ENCODE measurements at places on chromosomes 5 and 9.

- DNase-seq, result no peak
These were observed 223.5 kb upstream of the DAB2 start for GRCh38 chr5:39648085-39648847.

DNA sequence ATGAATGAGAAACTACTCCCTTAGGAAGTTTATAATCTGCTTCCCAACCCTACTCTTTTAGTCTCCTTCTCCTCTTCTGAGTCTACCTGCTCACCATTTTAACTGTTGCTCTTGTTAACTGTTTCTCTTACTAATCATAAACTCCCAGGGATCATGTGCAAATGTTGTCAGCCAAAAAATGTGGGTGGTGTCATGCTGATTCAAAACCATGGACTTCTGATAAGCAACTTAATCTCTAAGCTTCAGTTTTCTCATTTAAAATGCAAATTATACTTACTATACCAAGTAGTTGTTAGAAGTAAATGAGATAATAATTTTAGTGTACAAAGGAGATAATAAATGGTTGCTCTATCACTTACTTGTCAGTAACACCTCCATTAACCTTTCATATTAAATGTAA lies 45.9 kb upstream of the TLX3 start:
- DNase-seq, result no peak

GRCh38 chr5:107796797-107797196 lies 126.1 kb upstream of the EFNA5 start:
- no peak for DNase-seq

GRCh38 chr9:97749928-97750327 lies 52.8 kb upstream of the XPA start:
- DNase-seq, result no peak

DNA sequence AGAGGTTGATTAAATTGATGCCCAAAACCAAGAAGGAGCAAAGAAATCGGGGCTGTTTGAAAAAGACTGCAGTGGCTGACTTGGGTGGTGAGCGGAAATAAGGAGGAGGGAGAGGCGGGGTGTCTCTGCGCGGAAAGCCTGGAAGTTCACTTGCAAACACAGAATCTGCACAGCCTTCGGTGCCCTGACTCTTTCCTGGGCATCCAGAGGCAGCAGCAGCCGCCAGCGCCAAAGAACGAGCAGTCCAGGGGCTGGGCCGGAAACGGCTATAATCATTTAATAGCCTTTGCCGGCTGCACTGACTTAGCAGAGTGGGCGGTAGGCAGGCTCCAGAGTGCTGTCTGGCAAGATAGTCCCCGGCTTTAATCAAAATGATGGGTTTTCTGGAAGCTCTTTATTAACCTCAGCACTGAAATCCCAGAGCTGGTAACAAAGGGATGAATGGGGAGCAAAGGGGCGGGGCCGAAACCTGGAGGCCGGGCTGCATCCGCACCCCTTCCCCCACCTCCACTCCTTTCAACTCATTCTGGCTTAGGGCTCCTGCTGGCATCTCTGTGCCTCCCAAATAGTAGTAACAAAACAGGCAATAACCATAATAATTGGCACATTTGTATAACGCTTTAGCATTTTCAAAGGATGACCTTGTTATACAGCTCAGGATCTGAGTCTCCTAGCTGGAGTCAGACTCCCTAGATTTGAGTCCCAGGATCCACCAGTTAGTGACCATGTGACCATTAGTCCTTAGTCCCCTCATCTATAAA lies 35.7 kb downstream of the PCDHAC2 start:
- no peak for DNase-seq

GRCh38 chr5:321230-321725 lies at the start of gene AHRR:
TSS of gene AHRR (plus strand) at chr5:321714. CDS start at chr5:343903, 22,189 bp downstream.
- DNase-seq, result no peak

- DNase-seq, result no peak
These were observed 37.4 kb upstream of the SSBP2 start for GRCh38 chr5:81788329-81788728.

GRCh38 chr5:123438902-123439301 lies 15.7 kb upstream of the CEP120 start:
- no peak for DNase-seq

DNA sequence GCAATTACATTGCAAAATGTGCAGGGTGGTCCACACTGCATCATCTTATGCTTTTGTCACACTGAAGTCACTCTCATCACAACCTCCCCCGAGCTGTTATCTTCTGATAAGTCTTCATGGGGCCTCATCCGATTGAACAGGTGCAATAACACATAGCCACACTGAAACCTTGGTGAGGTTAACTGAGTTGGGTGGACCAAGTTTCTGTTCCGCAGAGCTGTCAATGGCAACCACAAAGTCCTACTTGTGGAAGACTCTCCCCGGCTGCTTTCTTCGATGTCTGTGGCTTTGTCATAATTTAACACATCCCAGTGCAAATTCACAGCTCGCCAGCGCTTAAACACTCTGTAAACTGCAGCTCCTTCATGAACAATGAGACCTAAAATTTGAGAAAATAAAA lies 112.2 kb downstream of the MARCHF11 start:
- DNase-seq, result no peak

DNA sequence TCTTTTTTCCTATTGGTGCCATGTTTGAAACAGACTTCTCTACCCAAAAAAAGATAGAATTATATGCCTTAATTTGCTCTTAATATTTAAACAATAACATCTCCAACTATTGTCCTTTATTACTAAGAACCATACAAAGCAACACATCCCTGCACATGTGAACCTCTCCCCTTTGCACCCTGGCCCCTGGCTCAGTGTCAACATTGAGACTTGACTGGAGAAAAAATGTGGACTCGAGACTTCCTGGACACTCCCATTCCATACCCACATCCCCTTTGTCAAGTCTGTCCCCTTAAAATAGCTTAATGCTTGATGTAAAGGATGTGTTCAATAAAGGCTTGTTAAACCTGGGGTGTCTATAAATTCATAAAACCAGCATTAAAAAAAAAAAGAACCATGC lies 53.2 kb downstream of the TTC39B start:
- DNase-seq, result no peak

DNA sequence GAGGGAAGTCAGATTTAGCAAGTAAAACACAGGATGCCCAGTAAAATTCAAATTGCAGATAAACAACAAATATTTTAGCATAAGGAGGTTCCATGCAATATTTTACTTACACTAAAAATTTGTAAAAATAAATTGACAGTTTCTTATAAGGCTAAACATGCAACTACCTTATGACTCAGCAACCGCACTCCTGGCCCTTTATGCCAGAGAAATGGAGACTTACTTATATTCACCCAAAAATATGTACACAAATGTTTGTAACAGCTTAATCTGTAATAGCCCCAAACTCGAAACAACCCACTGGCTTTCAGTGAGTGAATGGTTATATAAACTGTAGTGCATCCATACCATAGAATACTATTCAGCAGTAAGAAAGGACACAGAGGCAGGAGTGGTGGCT lies 28.6 kb upstream of the TRIM14 start:
- no peak for DNase-seq

DNA sequence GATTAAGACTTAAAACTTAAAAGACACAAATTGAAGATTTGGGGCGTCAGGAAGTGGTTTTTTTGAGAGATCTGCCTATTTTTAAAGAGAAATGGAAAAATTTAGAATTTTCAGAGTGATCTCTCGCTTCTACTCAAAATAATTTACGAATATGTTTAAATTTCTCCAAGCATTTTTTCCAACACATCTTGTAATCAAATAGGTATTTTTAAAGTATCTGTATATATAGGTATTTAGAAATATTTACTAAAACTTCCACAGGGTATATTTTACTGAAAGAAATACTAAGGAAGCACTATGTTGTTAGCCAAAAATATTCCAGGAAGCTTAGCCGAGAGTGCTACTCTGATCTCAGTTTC lies 9.8 kb upstream of the PCDHB1 start:
- no peak for DNase-seq

GRCh38 chr9:673966-674526 lies 167.5 kb upstream of the DMRT1 start:
- no peak for DNase-seq

DNA sequence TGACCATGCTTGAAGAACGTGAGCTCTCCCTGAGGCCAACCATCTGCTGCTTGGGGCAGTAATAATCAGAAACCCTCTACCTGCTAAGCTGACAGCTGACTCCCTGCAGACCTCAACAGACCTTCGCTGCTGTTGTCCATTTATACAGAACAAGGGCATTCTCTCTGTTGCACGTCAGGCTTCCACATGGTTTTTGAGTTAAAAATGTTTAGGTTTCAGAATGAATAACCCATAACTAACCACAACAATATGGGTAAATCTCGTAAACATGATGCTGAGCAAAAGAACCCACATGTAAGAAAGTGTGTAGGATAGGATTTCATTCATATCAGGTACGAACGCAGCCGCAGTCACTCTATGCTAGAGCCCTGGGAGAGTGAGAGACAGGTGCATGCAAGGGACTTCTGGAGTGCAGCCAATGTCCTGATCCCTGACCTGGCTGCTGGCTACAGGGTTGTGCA lies 348.5 kb downstream of the MED10 start:
- no peak for DNase-seq

- DNase-seq, result no peak
These were observed 48.7 kb downstream of the FBXW11 start for GRCh38 chr5:171957591-171958251.

- no peak for DNase-seq
These were observed 19.4 kb downstream of the TARS1 start for GRCh38 chr5:33460210-33460609.

DNA sequence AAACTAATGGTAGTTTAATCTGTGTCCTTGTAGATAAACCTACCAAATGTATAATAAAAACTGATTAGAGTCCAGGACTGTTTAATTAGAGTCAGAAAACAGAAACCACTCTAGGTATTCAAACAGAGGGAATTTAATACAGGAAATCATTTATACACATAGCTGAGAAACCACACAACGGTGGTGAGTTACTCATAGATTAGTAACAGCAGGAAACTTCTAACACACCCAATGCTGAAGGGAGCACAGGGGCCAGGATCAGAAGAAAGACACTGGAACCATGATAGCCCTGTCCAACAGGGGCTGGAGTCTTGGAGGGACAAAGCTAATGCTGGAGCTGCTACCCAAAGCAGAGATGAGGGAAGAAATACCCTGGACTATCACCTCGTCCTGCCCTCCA lies 321.0 kb downstream of the ACTL7B start:
- no peak for DNase-seq

GRCh38 chr5:169350759-169351240 lies 49.9 kb upstream of the SLIT3 start:
- DNase-seq, result peak; percentile 8

GRCh38 chr5:157252711-157253465 lies 13.0 kb upstream of the CYFIP2 start:
- DNase-seq, result no peak

GRCh38 chr9:113463418-113464285 lies at the start of gene RGS3:
TSS of gene RGS3 (plus strand) at chr9:113463727. CDS start at chr9:113463803, 76 bp downstream.
- DNase-seq, result peak; percentile 83

GRCh38 chr5:150641006-150641570 lies 628 bp downstream of the SYNPO start:
- peak; percentile 49 for DNase-seq

- no peak for DNase-seq
These were observed 16.7 kb upstream of the TRPC7 start for GRCh38 chr5:136382071-136382470.

DNA sequence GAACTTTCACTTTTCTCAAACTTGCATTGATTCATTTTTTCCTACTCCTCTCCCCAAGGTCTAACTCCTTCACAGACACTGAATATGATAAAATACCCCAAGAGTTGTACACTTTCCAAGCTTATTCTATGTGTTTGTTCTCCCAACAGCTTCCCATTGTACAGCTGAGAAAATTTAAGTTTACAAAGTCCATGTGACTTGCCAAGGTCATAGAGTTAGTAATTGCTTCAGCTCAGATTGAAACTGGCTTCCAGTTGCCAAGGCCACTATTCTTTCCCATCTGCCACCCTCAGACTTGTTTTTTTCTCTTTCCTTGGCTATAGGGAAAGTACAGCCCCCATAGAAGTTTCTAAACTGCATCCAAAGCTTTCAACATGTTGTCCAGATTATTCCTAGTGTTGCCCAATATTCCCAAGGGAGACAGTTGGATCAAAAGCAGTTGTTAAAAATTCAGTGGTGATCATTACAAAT lies 34.8 kb downstream of the TNFSF8 start:
- no peak for DNase-seq

DNA sequence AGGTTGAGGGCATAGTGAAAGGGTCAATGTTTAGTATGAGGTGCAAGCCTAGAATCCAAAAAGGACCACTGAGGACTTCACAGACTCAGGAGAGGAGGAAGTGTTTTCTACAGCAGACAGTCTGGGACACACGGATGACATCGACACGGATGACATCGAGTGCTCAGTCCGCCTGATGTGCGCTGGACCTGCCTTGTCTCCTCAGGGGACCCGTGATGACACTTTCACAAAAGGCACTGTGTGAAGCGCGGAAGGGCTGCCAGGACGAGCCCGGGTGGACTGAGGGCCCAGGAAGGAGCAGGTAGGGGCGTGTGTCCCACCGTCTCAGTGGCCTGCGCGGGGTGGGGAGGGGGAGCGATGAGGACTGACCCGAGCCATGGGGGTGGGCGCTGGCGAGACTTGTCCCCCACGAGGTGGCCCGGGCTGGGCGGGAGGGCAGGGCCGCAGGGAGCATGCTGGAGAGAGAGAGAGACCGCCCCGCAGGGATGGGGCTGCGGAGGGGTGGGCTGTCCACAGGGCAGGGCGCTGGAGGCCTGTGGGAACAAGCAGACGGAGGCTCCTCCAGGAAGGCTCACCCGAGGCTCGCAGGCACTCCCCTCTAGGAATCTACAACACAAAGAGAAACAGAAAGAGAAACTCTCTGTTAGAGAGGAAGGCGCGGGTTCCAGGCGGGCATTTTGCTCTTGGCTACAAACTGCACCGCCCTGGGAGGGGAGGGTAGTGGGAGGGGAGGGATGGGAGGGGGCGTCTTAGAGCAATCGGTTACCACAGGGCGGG lies 54.9 kb downstream of the USP20 start:
- no peak for DNase-seq

- DNase-seq, result no peak
These were observed 9.5 kb downstream of the SH3GL2 start for GRCh38 chr9:17588395-17588794.

DNA sequence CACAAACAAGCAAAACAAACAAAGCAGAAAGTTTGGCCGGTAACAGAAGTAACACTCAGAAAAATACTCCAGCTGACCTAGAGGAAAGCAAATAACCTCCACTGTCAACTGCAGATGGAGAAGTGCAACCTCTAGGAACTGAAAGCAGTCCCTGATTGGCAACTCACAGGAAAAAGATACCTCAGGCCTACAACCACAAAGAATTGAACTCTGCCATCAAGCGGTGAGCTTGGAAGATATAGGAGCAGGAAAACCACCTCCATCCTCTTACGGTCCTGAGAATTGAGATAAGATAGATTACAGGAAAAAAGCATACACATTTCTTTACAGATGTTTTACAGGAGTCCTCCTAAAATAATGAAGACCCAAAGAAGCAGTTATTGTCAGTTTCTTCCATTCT lies 184.5 kb downstream of the PDZD2 start:
- no peak for DNase-seq

All from pancreas (tissue), 10 donors.